ENCODE measurements at places on chromosomes 3 and 15.

DNA sequence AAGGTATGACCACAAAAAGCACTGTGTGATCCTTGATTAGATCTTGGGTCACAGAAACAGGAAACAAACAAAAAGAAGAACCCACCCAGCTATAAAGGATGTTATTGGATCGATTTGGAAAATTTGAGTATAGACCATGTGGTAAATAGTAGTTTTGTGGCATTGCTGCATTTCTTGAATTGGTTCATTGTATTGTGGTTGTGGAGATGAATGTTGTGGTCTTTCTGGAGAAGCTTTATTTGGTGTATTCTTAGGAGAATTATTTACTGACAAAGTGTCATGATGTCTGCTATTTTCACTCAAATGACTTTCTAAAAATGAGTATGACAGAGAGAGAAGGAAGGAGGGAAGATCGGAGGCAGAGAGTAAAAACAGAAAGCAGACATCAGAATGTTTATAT lies 406.2 kb downstream of the CNTN4 start:
- no peak for DNase-seq

GRCh38 chr3:187610981-187611511 lies 59.1 kb downstream of the SST start:
- DNase-seq: no peak

- no peak for DNase-seq
Measured at GRCh38 chr15:34223904-34224596, 766 bp upstream of the EMC4 start.

DNA sequence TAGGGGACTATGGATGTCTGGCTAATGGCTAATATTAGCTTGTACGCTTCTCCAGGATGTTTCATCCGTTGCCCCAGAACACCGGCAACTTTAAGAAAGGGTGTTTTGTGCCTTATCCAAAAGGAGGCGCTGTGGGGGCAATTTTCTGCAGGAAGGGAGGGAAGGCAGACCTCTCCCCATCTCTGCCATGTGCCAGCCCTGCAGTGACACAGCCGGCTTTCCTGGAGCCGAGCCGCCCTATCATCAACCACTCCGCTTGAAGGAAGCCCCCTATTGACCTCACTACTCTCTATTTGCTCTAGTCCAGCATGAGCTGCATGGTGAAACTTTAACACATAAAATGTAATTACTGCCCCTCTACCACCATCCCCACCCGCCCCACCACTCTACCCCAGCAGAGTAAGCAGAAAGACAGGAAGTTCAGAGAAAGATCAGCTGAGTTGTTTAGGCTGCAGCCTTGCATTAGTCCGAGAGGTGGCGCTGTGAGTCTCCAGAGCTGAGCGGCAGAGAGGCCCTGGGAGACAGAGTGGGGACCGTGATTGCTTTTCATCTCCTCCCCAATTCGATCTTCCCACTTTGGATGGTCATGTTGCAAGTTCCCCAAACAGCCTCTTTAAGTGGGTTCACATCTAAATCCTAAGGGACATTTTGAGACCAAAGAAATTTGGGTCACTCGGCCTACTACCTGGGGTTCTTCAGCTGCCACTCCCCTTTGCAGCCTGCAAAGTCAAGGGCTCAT lies 24.5 kb upstream of the RAD18 start:
- peak; percentile 27 for DNase-seq

DNA sequence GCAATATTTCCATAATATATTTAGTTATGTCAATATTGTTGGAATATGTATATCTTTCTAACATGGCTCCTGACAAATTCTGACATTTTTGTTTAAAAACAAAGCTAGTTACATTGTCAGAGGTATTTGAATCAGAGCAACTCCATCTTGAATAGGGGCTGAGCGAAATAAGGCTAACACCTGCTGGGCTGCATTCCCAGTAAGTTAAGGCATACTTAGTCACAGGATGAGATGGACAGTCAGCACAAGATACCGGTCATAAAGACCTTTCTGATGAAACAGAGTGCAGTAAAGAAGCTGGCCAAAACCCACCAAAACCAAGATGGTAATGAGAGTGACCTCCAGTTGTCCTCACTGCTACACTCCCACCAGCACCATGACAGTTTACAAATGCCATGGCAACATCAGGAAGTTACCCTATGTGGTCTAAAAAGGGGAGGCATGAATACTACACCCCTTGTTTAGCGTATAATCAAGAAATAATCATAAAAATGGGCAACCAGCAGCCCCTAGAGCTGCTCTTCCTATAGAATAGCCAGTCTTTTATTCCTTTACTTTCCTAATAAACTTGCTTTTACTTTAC lies 30.4 kb downstream of the RPL22L1 start:
- no peak for DNase-seq

- DNase-seq: no peak
Measured at GRCh38 chr3:95123104-95123503, 1060.2 kb downstream of the NSUN3 start.

DNA sequence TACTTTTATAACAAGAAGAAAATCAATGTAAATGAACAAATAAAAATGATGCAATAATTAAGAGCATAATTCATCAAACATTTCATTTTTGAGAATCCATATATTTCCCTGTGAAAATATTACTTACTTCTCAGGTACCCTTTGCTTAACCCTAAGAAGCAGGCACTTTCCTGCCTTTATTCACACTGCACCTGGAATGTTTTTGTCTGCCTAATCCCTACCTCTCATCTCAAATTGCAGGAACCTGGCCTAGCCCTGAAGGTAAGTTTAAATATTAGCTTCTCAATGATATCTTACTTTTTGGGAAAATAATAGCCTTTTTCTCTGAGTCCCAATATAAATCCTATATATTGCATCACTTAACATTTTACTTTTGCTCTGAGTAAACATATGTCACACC lies 559.1 kb downstream of the FGF12 start:
- no peak for DNase-seq

GRCh38 chr3:192844836-192845525 lies 72.7 kb downstream of the MB21D2 start:
- DNase-seq: no peak

DNA sequence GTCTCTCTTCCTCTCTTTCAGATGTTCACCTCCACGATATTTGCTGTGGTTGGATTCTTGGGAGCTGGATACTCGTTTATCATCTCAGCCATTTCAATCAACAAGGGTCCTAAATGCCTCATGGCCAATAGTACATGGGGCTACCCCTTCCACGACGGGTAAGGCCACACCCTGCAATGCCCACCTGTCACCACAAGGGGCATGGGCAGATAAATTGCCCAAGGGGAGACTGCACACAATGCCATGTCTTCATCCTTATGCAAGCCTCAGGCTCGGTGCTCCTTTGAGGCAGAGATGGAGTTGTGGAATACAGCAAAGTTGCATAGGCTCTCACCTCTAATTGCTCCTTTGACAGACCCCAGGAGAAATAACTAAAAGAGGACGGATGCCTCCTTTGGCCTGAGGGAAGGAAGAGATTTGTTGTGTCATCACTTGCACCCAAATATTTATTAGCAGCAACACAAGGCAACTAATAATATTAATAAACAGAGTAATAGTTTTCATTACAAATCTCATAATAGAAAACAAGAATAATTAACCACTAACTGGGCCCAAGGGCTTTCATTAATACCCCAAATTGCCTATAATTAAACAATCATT lies 13.2 kb downstream of the TM4SF4 start:
- peak; percentile 5 for DNase-seq

DNA sequence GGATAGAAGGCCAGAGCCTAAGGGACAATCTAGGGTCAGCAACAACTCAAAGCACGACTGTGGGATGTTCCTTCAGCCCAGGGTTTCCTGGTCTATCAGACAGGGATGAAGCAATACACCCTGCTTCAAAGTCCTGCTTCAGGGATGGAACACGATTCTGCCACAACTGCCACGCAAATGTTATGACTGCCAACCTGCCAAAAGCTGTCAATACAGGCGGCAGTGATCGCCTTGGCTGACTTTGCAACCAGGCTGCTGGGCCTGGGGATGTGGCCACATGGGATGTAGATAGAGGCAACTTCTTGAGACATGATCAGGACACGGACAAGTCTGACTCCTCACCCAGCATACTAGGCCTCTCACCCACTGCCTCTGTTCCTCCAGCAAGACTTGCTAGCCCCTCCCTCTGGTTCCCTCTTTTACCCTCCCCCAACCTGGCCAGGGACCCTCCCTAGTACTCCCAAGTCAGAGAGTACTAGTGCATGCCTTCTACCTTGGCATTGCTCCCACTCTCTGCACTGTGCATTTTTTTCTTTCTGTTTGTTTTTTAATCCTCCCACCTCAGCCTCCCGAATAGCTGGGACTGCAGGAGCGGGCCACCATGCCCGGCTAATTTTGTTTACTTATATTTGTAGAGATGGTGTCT lies 7.6 kb downstream of the CCDC12 start:
- DNase-seq: no peak

DNA sequence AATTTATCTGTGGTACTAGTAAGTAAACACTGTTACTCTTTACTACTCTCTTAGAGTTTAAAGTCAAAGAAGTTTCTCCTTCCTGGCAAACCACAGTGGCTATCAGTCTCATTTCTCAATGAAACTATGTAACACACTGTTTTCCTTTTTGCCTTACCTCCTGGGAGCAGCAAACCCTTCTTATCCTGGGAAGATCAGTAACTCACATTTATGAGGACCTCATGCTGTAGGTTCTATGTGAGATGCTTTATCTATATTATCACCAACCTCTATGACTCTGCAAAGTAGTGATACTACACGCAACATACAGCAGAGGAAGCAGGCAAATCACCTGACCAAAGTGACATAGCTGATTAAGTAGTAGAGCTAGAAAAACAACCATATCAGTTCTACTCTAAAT lies 35.3 kb downstream of the PBRM1 start:
- no peak for DNase-seq

GRCh38 chr15:69156736-69157381 lies 3.6 kb upstream of the GLCE start:
- DNase-seq: no peak

GRCh38 chr15:100346866-100347512 lies 5.2 kb upstream of the ADAMTS17 start:
- no peak for DNase-seq

GRCh38 chr15:81091889-81092558 lies 42.0 kb upstream of the CFAP161 start:
- no peak for DNase-seq

GRCh38 chr15:60893886-60894285 lies 335.2 kb downstream of the RORA start:
- DNase-seq: no peak

- no peak for DNase-seq
Measured at GRCh38 chr3:53226841-53227407, 28.9 kb downstream of the TKT start.

DNA sequence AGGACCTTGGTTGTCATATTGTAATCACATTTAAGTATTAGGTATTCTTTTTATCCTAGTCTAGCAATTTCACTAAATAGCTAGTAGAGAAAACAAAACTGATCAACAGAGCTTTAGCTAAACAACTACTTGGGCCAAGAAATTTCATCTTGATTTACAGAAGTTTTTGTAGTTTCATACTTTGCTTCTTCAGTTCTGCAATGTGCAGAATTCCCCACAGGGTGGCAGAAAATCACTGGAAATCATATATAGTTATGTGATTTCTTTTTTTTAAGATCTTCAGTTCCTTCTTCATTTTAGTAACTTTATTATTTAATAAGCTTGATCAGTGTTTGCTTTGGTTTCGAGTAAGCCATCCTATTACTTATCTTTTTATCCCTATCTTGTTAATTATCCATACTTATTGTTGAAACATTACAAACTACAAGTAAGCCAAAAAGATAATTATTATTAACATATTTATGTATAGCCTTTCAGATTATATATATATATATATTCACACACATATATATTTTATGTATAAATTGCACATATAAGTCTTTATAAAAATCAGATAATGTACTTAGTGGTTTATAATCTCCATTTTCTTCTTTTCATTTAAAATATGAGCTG lies 2.2 kb upstream of the BNIP2 start:
- peak; percentile 14 for DNase-seq

GRCh38 chr3:179105881-179106280 lies 34.3 kb upstream of the ZMAT3 start:
- no peak for DNase-seq

DNA sequence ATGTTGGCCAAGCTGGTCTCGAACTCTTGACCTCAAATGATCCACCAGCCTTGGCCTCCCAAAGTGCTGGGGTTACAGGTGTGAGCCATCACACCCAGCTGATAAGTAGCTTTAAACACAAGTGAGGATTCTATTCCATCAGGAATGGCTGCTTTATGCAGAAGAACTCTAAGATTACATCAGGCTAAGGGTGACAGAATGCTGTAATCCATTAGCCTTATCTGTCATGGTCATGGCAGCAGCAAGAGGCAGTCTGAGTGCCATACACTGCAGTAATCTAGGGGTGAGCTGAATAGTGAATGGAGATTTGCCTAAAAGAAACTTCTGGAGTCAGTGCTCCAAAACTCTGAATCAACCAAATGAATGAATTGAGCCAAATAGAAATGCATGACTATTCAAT lies 39.6 kb downstream of the LIPC start:
- no peak for DNase-seq

DNA sequence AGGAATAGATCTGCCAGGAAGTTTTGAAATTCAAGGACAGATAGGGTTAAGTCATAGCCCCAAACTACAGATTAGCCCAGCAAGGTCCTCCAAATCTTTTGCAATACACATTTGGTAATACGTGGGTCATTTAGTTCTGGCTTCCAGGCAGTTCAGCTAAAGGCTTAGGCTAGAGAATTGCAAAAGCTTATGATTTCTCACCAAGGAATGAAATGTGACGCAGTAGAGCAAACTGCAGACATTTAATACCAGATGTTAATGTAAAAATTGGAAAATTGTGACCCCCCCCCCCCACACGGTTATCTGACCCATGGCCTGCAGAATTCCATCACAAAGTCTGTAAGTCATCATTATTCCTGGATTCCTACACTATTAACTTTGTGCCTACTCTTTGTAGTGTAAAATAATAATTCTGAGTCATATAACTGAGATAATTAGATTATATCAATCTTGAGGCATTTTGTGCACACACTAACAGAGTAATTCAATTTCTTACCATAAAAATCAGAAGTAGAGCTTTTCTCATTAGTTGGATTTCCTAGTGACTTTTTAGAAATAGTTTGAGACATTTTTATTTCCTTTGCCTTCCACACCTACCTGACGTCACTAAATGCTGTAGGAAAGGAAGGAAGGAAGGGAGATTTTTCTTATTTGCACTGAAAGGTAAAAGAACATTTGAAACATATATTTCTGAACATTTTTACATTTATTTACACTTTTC lies 235.2 kb downstream of the DTWD1 start:
- no peak for DNase-seq

- no peak for DNase-seq
Measured at GRCh38 chr15:52234596-52235541, 43.7 kb upstream of the GNB5 start.
